ENCODE measurements at places on chromosomes 12 and 14. TPM values are rescaled to one million over a fixed set of nuclear protein-coding genes. Genes with fewer than 3 reads are reported as not detected.

DNA sequence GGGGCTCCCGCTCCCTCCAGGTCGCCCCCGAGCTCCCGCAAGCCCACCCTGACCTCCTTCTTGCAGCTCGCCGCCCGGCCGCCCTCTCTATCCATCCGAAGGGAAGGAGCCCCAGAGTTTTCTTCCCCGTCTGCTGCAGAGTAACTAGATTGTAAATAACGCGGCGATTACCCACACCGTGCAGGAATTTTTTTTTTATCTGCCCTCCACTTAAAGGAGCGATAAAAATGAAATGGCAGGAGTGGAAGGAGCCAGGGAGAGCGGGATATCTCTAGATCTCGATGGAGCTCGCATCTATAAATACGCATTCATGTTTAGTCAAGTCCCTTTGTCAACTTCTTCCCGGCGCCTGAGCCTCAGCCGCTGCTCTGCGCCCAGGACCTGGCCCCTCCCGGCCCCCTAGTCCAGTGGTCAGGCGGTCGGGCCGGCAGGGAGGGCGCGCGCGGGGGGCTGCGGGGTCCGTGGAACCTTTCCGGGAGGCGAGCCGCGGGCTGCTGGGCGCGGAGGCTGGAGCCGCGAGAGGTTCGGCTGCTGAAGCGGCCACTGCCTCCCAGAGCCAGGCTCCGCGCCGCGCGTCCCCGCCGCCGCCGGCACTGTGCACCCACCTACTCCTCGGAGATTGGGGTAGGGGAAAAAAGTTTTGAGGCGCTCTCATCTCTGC lies 386.0 kb downstream of the BCAT1 start:
- H3K27ac ChIP-seq, result peak overlapping the region; percentile 75
- H3K4me1 ChIP-seq, result peaks cover 5% of the 10 kb centered on the region
- H3K36me3 ChIP-seq, result no peaks in the 10 kb centered on the region
- no peaks in the 10 kb centered on the region for H3K27me3 ChIP-seq

DNA sequence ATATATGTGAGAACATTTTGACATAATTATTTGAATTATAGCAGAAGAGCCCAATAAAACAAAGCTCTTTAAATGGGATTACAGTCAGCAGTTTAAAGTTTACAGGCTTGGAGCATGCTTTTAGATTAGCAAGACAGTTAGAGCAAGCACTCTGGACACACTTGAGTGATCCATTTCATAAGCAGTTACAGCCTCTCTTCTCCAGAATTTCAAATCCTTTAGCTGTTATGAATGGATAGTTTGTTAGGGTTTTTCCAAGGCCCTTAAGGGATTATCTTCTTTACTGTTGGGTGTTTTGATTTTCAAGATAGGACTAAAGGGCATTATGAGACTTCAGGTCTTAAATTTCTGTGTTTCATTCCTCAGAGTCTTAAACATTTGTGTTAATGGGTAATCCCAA lies 36.3 kb downstream of the BEST3 start:
- H3K27me3 ChIP-seq, result no peaks in the 10 kb centered on the region
- no peak for DNase-seq
- no peak overlapping the region for H3K27ac ChIP-seq
- no peaks in the 10 kb centered on the region for H3K36me3 ChIP-seq

DNA sequence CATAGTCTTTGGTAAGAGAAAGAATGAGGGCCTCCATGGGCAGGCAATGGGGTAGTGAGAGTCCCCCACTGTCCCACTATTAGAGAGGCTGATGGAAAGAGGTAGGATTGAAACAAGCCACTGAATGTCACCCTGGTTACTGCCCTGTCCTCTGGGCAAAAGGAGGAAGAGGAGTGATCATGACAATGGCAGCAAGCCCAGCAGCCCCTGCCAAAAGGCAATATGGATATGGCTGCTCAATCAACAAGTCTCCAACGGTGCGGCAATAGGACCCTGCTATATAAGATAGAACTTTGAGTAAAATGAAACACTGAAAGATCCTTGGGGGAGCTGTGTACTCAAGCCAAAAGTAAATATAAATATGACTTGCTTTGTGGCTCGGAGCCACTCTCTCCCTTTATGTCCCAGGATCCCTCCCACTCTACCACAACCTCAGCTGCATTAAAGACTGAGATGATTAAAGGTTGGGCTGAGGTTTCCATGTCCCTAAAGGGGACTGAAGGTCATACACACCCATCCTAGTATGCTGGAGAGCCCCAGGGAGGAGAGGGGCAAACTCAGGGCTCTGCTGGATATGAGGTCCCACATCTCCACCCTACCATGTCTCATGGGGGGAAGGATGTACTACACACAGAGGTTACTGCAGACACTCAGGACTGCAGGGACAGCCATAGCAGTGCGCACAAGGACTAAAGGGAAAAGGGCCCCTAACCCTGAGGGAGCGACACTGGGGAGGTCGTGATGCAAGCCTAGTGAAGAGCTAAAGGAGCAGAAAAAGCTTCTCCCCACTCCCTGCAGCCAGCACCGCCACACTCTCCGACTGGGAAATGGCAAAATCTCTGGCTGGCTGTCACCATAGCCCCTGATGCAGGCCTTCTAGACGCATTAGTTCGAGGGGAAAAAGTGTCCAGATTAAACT lies 5.9 kb downstream of the POMT2 start:
- H3K27me3 ChIP-seq, result no peaks in the 10 kb centered on the region
- H3K27ac ChIP-seq, result peak overlapping the region; percentile 4
- no peak overlapping the region for H3K4me3 ChIP-seq
- DNase-seq, result no peak

DNA sequence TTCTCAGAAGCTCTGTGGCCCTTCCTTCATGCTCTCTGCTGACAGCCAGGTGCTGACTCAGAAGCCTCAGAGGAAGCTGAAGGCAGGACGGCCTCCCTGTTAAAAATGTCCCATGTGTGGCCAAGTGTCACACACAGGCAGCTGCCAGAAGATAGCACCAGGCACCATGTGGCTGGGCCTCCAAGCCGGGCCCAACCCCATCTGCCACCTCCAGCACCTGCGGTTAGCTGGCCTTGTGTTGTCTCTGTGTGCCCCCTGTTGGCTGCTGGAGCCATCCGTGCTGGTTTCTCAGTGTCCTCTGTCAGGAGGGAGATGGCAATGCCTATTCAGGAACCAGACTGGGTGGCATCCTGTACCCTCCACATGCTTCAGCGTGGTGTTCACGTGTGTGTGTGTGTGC lies 63.2 kb downstream of the TSPAN11 start:
- H3K27ac ChIP-seq, result no peak overlapping the region
- no peak for DNase-seq
- H3K27me3 ChIP-seq, result peaks cover 4% of the 10 kb centered on the region
- H3K4me1 ChIP-seq, result no peaks in the 10 kb centered on the region
- no peak overlapping the region for H3K4me3 ChIP-seq
- H3K36me3 ChIP-seq, result no peaks in the 10 kb centered on the region

DNA sequence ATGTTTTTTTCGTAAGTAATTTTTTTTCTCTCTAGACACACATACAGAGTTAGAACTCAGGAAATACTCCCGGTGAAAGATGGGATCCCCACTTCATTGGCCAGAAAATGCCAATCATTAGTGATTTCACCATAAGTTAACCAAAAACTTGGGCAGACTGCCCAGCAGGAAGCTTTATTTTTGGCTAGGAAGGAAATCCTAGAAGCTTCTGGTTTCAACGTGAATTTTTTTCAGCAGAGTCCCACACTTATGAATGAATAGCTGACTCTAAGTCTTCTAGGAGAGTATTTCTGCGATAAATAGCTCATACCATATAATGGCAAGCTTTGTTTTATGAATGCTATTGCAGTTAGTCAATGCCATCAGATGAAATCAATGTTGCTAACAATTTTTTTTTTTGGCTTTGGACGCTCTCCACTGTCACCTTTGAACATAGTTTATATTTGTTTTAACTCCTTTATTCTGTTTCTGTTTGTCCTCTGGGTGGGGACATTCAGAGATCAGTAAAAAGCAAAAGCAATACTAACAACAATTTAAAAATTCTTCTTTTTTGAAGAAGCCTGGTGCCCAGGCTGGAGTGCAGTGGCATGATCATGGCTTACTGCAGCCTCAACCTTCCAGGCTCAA lies 9.5 kb downstream of the PPP1CC start:
- H3K27me3 ChIP-seq, result no peaks in the 10 kb centered on the region
- H3K4me3 ChIP-seq, result no peak overlapping the region
- H3K27ac ChIP-seq, result no peak overlapping the region
- peaks cover 26% of the 10 kb centered on the region for H3K36me3 ChIP-seq
- peaks cover 7% of the 10 kb centered on the region for H3K4me1 ChIP-seq

- no peaks in the 10 kb centered on the region for H3K36me3 ChIP-seq
- H3K4me3 ChIP-seq, result no peak overlapping the region
- H3K27me3 ChIP-seq, result no peaks in the 10 kb centered on the region
- peak; percentile 16 for DNase-seq
- peak overlapping the region; percentile 53 for H3K27ac ChIP-seq
Observed at GRCh38 chr14:31926652-31927347, 150.3 kb upstream of the ARHGAP5 start.

- no peaks in the 10 kb centered on the region for H3K36me3 ChIP-seq
- no peak overlapping the region for H3K4me3 ChIP-seq
- no peak overlapping the region for H3K27ac ChIP-seq
- no peak for DNase-seq
Observed at GRCh38 chr14:102164965-102165364, 25.3 kb downstream of the WDR20 start.

DNA sequence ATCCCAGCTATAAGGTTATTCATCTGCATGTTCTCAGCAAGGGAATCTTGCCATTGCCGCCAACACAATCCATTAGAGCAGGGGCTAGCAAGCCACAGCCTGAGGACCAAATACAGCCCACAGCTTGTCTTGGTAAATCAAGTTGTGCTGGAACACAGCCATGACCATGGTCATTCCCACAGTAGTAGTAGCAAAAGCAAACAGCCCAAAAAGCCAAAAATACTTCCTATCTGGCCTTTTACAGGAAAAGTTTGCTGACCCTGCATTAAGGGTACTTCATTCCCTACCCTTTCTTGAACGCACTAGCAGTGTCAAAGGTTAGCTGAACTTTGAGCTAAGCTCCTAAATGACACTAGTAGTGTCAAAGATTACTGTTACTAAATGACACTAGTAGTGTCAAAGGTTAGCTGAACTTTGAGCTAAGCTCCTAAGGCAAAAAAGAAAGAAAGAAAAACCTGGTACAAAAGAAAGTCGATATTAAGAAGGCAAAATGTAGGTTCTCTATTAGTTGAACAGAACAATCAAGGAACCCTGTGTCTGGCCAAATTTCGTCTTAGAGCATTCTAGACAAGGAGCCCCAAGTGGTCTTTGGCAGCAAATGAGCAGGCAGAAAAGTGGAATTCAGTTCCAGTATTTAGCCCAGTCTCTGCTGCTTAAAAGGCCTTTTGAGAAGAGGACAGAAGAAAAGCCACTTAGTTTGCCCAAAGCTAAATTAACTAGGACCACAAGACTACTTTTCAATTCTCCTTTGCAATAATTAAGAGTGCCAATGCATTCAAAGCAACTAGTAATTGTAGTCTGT lies 67.7 kb downstream of the NT5DC3 start:
- H3K36me3 ChIP-seq, result peaks cover 10% of the 10 kb centered on the region
- H3K27ac ChIP-seq, result no peak overlapping the region
- H3K27me3 ChIP-seq, result no peaks in the 10 kb centered on the region
- H3K4me1 ChIP-seq, result no peaks in the 10 kb centered on the region

- no peak overlapping the region for H3K27ac ChIP-seq
- no peaks in the 10 kb centered on the region for H3K27me3 ChIP-seq
- H3K4me3 ChIP-seq, result no peak overlapping the region
- peaks cover 11% of the 10 kb centered on the region for H3K4me1 ChIP-seq
- H3K36me3 ChIP-seq, result no peaks in the 10 kb centered on the region
- no peak for DNase-seq
Observed at GRCh38 chr12:116246490-116247179, 30.9 kb downstream of the MED13L start.

GRCh38 chr12:93847517-93848474 lies 170.6 kb downstream of the CRADD start:
- no peak for DNase-seq
- H3K27ac ChIP-seq, result no peak overlapping the region

GRCh38 chr12:105773471-105773870 lies 365.3 kb downstream of the NUAK1 start:
- H3K36me3 ChIP-seq, result no peaks in the 10 kb centered on the region
- peaks cover 5% of the 10 kb centered on the region for H3K27me3 ChIP-seq
- H3K4me3 ChIP-seq, result no peak overlapping the region
- H3K27ac ChIP-seq, result no peak overlapping the region

GRCh38 chr12:21980544-21980943 lies 39.3 kb upstream of the ABCC9 start:
- peak; percentile 41 for DNase-seq
- no peaks in the 10 kb centered on the region for H3K4me1 ChIP-seq
- no peak overlapping the region for H3K27ac ChIP-seq
- H3K4me3 ChIP-seq, result no peak overlapping the region

GRCh38 chr12:81644503-81644902 lies 114.6 kb downstream of the PPFIA2 start:
- H3K27me3 ChIP-seq, result no peaks in the 10 kb centered on the region
- H3K27ac ChIP-seq, result no peak overlapping the region
- no peaks in the 10 kb centered on the region for H3K36me3 ChIP-seq
- peak; percentile 36 for DNase-seq
- H3K4me3 ChIP-seq, result no peak overlapping the region

GRCh38 chr12:115095073-115095748 lies 411.2 kb upstream of the TBX3 start:
- no peak for DNase-seq
- no peak overlapping the region for H3K4me3 ChIP-seq
- H3K4me1 ChIP-seq, result no peaks in the 10 kb centered on the region

- no peak overlapping the region for H3K4me3 ChIP-seq
- no peaks in the 10 kb centered on the region for H3K27me3 ChIP-seq
- no peak overlapping the region for H3K27ac ChIP-seq
- peaks cover 35% of the 10 kb centered on the region for H3K36me3 ChIP-seq
- DNase-seq, result no peak
Observed at GRCh38 chr12:47802312-47802711, 17.4 kb downstream of the HDAC7 start.

GRCh38 chr12:80419644-80420043 lies 24.4 kb upstream of the PTPRQ start:
- peak; percentile 16 for DNase-seq
- no peak overlapping the region for H3K4me3 ChIP-seq
- peaks cover 2% of the 10 kb centered on the region for H3K4me1 ChIP-seq
- no peaks in the 10 kb centered on the region for H3K27me3 ChIP-seq

GRCh38 chr14:30596935-30597334 lies 25.2 kb upstream of the SCFD1 start:
- H3K36me3 ChIP-seq, result peaks cover 17% of the 10 kb centered on the region
- no peak overlapping the region for H3K4me3 ChIP-seq
- H3K27ac ChIP-seq, result no peak overlapping the region
- no peaks in the 10 kb centered on the region for H3K27me3 ChIP-seq

- H3K4me1 ChIP-seq, result no peaks in the 10 kb centered on the region
- no peaks in the 10 kb centered on the region for H3K36me3 ChIP-seq
- no peak overlapping the region for H3K27ac ChIP-seq
- H3K4me3 ChIP-seq, result no peak overlapping the region
Observed at GRCh38 chr14:56796259-56796658, 14.0 kb downstream of the OTX2 start.

Gene ZNF891
- total RNA-seq, result 0.56 TPM

Gene C1QL4
- total RNA-seq, result 0.18 TPM

Gene AHNAK2
- total RNA-seq, result 7.9 TPM

Gene NRXN3
- total RNA-seq, result 4.8 TPM

Gene GLIPR1L1
- not detected for total RNA-seq

Gene ASIC1
- 1.6 TPM for total RNA-seq
